ENCODE measurements at places on chromosomes 16 and 17.

DNA sequence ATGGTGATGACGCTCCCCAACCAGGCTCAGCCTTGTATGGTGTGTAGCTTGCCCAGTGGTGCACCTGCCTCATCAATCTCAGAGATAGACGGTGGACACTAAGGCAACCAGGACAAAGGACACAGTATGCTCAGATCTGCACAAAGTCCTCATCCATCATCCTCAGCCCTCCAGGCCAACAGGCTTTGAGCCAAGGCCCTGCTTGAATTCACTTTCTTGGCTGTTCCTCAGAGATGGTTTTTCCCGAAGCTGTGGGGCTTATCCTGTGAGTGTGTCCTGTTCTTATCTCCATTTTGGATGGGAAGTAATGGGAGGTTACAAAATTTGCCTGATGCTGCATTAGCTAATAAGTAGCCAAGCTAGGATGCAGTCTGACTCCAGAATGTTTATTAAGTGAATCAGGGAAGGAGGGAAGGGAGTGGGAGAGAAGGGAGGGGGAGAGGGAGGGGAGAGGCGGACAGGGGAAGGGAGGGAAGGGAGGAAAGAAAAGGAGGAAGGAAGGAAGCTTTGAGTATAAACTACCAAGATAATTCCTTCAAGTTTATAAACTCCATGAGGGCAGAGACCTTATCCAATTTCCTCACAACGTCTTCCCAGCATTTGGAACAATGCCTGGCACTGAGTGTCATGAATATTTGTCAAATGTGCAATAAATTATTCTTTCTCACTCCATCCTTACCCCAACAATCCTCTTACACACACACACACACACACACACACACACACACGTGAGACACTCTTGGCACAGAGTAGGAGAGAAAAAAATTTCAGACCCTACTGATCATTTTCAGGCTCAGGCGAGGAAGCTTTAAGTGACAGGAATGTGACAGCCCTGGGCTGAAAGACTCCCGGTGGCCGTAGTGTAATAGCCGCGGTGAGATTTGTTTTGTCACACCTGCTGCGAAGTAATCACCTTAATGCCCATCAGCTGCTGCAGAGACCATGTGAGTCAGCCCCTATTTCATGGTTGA is 84.3 kb downstream of the BMERB1 start:
- peak; percentile 40 for DNase-seq

DNA sequence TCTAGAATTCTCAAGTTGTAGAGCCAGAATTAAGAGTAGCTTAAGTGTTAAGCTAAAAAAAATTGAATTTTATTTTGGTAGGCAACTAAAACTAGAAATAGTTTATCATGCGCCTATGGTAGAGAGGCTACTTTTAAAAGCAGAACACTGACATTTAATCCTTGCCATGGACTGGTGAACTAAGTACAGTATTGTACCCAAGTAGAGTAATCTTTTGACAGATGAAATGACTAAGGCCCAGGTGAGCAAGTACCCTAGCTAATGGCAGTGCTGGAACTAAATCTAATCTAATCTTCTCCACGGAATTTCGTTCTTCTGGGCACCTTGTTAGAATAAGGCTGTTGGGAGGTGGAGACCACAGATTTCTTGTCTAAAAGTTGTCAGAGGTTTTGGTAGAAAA is 11.8 kb downstream of the RBL2 start:
- no peak for DNase-seq

- no peak for DNase-seq
Measured at GRCh38 chr17:8275421-8276290, 12.8 kb upstream of the RANGRF start.

- no peak for DNase-seq
Measured at GRCh38 chr16:19704321-19705145, 13.5 kb downstream of the KNOP1 start.

DNA sequence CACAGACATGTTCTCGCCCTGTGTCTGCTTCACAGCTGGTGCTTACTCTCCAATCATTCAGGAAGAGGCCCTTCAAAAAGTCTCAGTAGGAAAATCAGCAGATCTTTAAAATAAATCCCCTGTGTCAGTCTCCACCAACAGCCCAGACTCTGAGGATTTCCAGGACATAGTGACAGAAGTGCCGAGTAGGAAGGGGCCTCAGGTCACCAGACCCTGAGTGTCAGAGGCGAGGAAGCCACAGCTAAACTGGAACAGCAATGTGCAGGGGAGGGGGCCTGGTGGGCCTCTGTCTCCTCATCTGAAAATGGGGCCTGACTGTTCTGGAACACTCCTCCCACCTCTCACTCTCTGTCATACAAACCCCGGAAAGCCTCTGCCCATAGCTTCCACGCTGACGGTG is 6.3 kb downstream of the CACNG4 start:
- no peak for DNase-seq

DNA sequence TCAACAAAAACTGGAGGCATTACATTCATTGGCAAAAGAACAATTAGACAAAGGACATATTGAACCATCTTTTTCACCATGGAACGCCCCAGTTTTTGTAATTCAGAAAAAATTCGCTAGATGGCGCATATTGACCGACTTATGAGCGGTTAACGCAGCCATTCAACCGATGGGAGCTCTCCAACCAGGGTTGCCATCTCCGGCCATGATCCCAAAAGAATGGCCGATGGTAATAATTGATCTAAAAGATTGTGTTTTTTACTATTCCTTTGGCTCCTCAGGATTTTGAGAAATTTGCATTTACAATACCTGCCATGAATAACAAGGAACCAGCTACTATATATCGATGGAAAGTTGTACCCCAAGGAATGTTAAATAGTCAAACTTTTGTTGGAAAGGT is 21.4 kb downstream of the ALOX15B start:
- DNase-seq = no peak

- DNase-seq = no peak
Measured at GRCh38 chr17:74020522-74020921, 183.0 kb upstream of the RPL38 start.

GRCh38 chr16:65119901-65120401 is 1.9 kb downstream of the CDH11 start:
- no peak for DNase-seq

DNA sequence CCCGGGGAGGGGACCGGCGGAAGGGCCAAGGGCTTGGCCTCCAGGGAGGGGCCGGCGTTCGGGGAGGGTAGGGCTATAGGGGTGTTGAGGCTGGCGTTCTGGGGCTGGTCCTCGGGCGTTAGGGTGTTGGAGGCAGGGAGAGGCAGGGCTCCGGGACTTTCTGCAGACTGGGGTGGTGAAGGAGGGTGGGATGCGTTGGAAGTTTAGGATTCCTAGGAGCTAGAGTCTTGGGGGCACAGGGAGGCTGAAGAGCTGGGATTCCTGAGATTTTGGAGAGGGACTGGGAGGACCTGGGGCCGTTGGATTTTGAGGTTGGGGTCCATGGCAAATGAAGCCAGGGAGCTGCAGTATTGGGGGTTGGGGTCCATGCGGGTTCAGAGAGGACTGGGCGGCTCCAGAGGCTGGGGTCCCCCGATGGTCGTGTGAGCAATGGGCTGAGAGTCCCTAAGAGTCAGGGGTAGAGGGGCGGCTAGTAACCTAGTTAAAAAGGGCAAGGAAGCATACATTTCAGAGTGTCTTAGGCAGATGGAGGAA is 740 bp downstream of the NFATC2IP start:
- DNase-seq = no peak

- no peak for DNase-seq
Measured at GRCh38 chr17:74573169-74573568, 5.9 kb upstream of the CD300H start.

GRCh38 chr17:65783845-65784334 is 222.4 kb upstream of the AXIN2 start:
- peak; percentile 94 for DNase-seq

DNA sequence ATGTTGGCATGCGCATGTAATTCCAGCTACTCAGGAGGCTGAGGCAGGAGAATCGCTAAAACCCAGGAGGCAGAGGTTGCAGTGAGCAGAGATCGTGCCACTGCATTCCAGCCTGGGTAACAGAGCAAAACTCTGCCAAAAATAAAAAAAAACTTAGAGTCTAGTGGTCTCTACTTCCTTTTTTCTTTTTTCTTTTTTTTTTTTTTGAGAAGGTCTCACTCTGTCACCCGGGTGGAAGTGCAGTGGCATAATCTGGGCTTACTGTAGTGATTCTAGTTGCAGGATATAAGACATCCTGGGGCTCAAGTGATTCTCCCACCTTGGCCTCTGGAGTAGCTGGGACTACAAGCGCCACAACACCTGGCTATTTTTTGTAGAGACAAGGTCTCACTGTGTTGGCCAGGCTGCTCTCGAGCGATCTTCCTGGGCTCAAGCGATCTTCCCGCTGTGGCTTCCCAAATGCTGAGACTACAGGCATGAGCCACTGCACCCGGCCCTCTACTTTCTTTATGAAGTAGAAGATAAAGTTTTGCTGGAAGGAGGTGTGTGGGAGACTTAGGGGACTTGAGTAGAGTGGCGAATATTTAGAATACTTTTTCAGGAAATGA is 47.9 kb upstream of the TAOK1 start:
- DNase-seq = no peak

DNA sequence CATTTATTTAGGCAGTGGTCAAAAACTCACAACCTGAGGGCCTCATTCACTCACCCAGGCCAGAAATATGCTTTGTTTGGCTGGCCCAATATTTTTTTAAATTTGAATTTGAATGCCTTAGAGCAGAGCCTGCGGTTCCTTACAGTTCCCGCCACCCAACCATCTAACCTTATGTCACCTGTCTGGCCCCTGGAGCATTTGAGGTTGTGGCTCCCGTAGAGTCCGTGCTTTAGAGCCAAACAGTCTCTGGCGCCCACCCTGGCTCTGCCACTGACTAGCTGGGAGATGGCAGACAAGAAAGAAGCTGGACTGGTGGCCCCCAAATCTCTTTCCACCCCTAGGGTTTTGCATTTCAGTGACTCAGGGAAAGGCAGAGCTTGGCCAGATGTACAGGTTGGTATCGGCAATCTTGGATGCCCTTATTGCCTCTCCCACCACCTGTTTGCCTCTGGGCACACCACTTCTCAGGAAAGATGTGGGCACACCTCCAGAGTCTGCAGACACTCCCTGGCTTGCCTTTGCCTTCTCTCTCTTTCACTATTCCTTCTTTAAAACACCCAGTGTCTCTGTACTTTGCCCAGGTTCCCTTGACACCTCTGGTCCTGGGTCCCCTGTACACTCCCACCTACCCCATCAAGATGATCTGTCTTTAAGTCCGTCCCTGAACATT is 1.9 kb upstream of the MAP3K14 start:
- no peak for DNase-seq

DNA sequence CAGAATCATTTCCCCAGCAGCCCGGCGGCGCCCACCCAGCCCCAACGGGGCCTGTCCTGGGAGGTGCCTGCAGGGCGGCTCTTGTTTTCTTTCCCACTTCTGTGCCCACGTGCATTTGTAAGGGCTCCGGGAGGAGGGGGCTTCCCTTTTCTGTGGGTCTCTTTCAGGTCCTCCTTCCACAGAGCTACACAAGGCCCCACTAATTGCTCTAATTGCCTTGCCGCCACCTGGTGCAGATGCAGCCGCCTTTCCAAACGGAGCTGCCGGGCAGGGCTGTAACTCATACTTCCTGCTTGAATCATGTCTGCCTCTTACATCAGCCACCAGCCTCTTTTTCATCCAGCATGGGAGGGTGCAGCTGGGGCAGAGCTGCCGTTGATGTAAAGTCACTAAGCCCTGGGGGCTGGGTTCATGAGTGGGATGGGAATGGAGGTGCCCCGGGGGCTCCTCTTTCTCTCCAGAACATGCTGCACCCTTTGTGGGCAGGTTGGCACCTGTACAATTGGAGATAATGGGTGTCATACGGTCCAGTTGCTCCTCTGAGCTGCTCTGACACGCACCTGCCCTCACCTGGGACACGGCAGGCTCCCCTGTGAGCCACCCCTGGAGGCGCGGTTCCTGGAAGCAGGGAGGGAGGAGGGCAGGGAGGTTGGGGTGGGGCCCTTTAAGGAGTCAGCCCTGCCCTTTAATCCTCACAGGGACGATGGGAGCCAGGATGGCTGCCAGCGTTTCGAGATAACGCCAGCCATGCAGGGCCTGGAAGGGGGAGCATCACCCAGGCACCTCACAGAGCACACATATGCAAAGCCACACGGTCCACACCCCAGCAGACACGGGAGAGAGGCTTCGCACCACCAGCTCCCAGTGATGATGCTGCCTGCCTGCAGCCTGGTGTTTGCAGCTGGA is 41.1 kb upstream of the KLHDC4 start:
- no peak for DNase-seq

GRCh38 chr17:65177901-65178300 is 40.7 kb downstream of the RGS9 start:
- DNase-seq = no peak

DNA sequence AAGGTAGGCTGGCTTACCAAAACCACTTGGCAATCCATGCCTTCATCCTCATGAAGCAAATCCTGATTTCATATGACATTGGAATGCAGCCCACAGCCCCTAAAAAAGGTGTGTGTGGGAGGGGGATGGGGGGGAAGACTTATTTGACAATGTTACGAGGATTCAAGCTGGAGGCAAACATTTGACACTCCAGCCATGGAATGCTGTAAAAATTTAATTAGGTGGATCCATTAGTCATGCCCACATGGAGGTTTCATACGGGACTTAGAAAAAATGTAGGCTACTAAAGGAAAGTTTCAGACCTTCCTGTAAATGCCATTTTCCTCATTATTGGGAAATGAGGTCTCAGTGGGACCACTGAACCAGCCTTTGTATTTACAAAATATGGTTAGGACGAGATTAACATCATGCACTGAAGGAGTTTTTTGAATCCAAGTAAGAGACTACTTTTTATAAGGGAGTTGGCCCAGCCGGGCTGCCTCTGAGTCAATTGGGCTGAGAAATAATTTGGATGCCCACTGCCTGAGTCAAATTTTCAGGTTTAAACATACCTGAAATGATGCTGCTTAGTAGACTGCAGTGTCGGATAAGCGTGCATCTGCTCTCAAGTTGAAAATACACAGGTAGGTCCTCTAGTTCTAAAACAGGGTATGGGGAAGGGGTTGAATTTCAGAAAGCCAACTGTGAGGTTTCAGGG is 44.6 kb upstream of the MAF start:
- DNase-seq = peak; percentile 48

DNA sequence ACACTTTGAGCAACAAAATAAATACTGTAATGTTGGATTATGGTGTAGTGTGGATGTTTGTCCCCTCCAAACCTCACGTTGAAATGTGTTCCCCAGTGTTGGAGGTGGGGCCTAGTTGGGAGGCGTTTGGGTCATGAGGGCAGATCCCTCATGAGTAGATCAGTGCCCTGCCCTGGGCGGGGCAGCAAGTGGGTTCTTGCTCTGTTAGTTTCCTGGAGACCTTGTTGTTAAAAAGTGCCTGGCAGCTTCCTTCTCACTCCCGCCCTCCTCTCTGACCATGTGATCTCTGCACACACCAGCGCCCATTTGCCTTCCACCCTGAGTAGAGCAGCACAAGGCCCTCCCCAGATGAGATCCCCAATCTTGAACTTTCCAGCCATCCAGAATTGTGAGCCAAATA is 67.7 kb downstream of the MPRIP start:
- DNase-seq = no peak
